ENCODE measurements at places on chromosomes 2 and 18. TPM values are rescaled to one million over a fixed set of nuclear protein-coding genes. Genes with fewer than 3 reads are reported as not detected.

GRCh38 chr2:95310216-95310615 is 13.1 kb downstream of the KCNIP3 start:
- H3K4me3 ChIP-seq = no peak overlapping the region
- no peaks in the 10 kb centered on the region for H3K36me3 ChIP-seq
- H3K4me1 ChIP-seq = no peaks in the 10 kb centered on the region
- no peak overlapping the region for H3K27ac ChIP-seq

DNA sequence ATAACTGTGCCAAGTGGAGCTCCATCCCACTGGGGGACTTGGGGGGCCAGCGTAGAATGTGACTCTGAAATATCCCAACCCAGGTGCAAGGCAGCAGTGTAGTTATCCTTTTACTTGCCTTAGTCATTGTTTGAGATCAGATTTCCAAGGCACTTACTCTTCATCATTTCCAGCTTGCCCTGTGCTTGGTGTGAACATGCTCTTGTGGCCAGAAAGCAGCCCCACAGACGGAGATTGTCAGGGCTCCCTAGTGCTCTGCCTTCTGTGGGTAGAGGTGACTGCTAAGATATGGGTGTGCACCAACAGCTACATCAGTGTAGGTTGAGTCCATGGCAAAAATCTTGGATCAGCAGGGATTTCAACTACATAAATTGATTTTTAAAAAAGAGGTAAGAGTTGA is 2010.0 kb upstream of the PIK3C3 start:
- no peak for DNase-seq
- H3K36me3 ChIP-seq = no peaks in the 10 kb centered on the region
- no peak overlapping the region for H3K4me3 ChIP-seq
- H3K27ac ChIP-seq = no peak overlapping the region

DNA sequence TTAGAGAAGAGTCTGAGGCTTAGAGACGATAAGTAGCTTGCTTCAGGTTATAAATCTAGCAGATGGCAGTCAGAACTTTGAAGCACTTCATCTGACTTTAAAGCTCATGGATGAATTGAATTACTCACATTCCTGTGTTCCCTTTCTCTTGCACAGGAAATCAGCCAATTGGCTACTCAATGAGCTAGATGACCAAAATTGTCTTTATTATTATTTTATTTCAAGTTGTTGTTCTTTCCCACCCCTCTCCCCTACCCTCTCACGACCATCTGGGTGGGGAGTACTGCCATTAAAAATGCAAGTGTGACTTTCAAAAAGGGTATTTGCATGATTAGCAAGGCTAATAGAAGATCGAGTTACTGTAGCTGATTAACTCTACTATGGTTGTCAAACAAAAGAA is 491.1 kb downstream of the NR4A2 start:
- no peaks in the 10 kb centered on the region for H3K27me3 ChIP-seq
- no peak overlapping the region for H3K27ac ChIP-seq
- DNase-seq = no peak
- H3K36me3 ChIP-seq = no peaks in the 10 kb centered on the region
- H3K4me1 ChIP-seq = no peaks in the 10 kb centered on the region
- no peak overlapping the region for H3K4me3 ChIP-seq

GRCh38 chr2:35415282-35415681 is 940.3 kb upstream of the CRIM1 start:
- no peak overlapping the region for H3K27ac ChIP-seq
- no peak overlapping the region for H3K4me3 ChIP-seq
- DNase-seq = no peak
- H3K4me1 ChIP-seq = no peaks in the 10 kb centered on the region

DNA sequence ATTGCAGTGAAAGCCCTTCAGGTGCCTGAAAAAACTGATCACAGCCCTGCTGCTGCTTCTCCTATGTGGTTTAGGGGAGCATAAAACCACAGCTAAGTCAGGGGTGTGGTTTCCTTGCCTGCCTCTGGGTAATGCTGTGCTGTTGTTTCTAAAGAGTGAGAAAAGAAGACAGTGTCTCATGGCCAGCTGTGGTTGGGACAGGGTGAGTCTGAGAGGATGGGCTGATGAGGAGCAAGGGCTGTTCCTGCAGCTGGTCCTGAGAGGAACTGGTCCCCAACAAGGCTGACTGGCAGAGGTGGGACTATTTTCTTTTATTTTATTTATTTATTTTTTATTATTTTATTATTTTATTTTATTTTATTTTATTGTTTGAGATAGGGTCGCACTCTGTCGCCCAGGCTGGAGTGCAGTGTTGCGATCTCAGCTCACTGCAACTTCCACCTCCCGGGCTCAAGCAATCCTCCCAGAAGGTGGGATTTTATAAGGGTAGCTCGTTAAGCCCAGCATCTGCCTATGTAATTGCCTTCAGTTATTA is 236.7 kb downstream of the FHOD3 start:
- H3K36me3 ChIP-seq = no peaks in the 10 kb centered on the region
- H3K27me3 ChIP-seq = no peaks in the 10 kb centered on the region
- no peak overlapping the region for H3K4me3 ChIP-seq
- H3K4me1 ChIP-seq = peaks cover 9% of the 10 kb centered on the region
- H3K27ac ChIP-seq = no peak overlapping the region
- DNase-seq = peak; percentile 7

GRCh38 chr18:33817096-33817495 is 239.1 kb downstream of the ASXL3 start:
- no peak for DNase-seq
- no peak overlapping the region for H3K27ac ChIP-seq
- no peaks in the 10 kb centered on the region for H3K36me3 ChIP-seq
- no peaks in the 10 kb centered on the region for H3K4me1 ChIP-seq
- H3K27me3 ChIP-seq = no peaks in the 10 kb centered on the region
- no peak overlapping the region for H3K4me3 ChIP-seq

- no peak overlapping the region for H3K4me3 ChIP-seq
- no peaks in the 10 kb centered on the region for H3K4me1 ChIP-seq
- H3K27me3 ChIP-seq = peaks cover 5% of the 10 kb centered on the region
These were observed 270.0 kb downstream of the CYP26B1 start for GRCh38 chr2:71877636-71878035.

The POLR1B gene
- total RNA-seq = 47.0 TPM

GRCh38 chr2:9753276-9753600 is 90.0 kb upstream of the TAF1B start:
- no peaks in the 10 kb centered on the region for H3K36me3 ChIP-seq
- DNase-seq = peak; percentile 84
- peak overlapping the region; percentile 96 for H3K27ac ChIP-seq
- peaks cover 61% of the 10 kb centered on the region for H3K4me1 ChIP-seq
- H3K4me3 ChIP-seq = peak overlapping the region; percentile 66
- peaks cover 18% of the 10 kb centered on the region for H3K27me3 ChIP-seq

Data from activated CD4-positive, alpha-beta T cell treated with anti-CD3 and anti-CD28 coated beads for 36 hours (primary cell).